ENCODE measurements at places on chromosomes 4 and X. TPM values are rescaled to one million over a fixed set of nuclear protein-coding genes. Genes with fewer than 3 reads are reported as not detected.
A peak's percentile ranks its signal among the peaks of the same experiment; 100 is the strongest.

DNA sequence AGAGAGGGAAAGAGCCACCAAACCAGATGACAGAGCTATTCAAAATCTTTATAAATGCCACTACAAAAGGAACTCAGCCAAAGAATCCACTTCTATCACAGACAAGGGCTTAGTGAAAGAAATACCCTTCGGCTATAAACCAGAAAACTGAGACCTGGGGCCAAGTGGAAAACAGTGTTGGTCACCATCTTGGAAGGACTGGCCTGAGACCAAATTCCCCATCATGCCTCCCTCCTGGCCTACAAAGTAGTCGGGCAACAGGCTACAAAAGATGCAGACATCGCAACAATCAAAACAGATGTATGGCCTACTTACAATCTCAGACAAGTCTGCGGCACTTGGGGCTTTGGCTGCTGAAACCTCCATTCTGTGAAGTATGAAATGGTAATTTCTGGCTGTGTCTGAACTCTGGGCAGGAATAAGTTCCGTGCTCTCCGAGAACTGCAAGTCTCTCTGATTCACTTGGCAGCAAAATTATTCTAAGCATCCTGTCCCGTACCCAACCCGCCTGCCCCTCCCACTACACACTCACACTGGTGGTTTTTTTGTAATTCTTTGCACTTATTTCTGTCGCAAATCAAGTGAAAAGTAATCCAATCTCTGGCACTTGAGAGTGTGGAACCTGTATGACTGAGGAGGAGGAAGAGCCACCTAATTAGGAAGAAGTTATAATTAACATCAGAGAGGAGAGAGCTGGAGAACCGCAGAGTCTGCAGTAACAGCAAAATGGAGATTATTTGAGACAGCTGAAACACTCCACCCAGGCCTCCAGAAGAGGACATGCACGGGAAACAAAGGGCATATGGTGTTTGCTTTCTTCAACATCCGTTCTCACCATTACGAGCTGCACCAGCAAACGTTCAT lies 87.8 kb downstream of the SH3KBP1 start:
- no peaks in the 10 kb centered on the region for H3K36me3 ChIP-seq
- H3K4me3 ChIP-seq: no peak overlapping the region
- peaks cover 4% of the 10 kb centered on the region for H3K27me3 ChIP-seq
- no peak for DNase-seq
- H3K27ac ChIP-seq: no peak overlapping the region
- H3K4me1 ChIP-seq: no peaks in the 10 kb centered on the region

DNA sequence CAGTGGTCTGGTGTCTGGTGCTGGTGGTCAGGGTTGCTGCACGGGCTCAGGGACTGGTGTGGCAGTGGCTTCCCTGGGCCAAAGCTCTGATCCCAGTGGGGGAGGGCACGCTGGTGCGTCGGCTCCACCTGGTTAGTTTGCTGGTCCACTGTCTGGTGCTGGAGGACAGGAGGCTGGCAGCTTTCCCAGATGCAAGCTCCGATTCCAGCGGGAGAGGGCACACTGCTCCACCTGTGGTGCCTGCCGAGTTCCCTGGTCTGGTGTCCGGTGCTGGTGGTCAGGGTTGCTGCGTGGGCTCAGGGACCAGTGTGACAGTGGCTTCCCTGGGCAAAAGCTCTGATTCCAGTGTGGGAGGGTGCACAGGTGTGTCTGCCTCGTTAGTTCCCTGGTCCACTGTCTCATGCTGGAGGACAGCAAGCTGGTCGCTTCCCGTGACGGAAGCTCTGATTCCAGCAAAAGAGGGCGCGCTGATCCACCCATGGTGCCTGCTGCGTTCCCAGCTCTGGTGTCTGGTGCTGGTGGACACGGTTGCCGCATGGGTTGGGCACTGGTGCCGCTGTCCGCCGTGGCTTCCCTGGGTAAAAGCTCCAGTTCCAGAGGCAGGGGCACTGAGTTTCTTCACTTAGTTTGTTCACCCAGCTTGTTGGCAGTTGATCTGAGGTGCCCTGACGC lies 5.8 kb downstream of the VMA21 start:
- no peak overlapping the region for H3K4me3 ChIP-seq
- DNase-seq: no peak
- H3K27ac ChIP-seq: no peak overlapping the region

GRCh38 chr4:180448306-180448705 lies 1794.9 kb upstream of the TENM3 start:
- no peaks in the 10 kb centered on the region for H3K27me3 ChIP-seq
- no peak overlapping the region for H3K27ac ChIP-seq
- H3K4me3 ChIP-seq: no peak overlapping the region
- no peak for DNase-seq

- H3K4me1 ChIP-seq: peaks cover 14% of the 10 kb centered on the region
- no peak overlapping the region for H3K4me3 ChIP-seq
- H3K27ac ChIP-seq: no peak overlapping the region
- no peaks in the 10 kb centered on the region for H3K36me3 ChIP-seq
- peak; percentile 50 for DNase-seq
These were observed 30.6 kb upstream of the NSUN7 start for GRCh38 chr4:40719008-40719623.

Gene TRIM60
- not detected for total RNA-seq

Gene PAGE1
- total RNA-seq: not detected

Gene PAGE3
- not detected for total RNA-seq

- H3K4me1 ChIP-seq: no peaks in the 10 kb centered on the region
- no peaks in the 10 kb centered on the region for H3K27me3 ChIP-seq
- H3K4me3 ChIP-seq: no peak overlapping the region
- H3K27ac ChIP-seq: no peak overlapping the region
- no peaks in the 10 kb centered on the region for H3K36me3 ChIP-seq
- DNase-seq: no peak
These were observed 12.5 kb downstream of the LDOC1 start for GRCh38 chrX:141164406-141164805.

Gene PLP1
- not detected for total RNA-seq

DNA sequence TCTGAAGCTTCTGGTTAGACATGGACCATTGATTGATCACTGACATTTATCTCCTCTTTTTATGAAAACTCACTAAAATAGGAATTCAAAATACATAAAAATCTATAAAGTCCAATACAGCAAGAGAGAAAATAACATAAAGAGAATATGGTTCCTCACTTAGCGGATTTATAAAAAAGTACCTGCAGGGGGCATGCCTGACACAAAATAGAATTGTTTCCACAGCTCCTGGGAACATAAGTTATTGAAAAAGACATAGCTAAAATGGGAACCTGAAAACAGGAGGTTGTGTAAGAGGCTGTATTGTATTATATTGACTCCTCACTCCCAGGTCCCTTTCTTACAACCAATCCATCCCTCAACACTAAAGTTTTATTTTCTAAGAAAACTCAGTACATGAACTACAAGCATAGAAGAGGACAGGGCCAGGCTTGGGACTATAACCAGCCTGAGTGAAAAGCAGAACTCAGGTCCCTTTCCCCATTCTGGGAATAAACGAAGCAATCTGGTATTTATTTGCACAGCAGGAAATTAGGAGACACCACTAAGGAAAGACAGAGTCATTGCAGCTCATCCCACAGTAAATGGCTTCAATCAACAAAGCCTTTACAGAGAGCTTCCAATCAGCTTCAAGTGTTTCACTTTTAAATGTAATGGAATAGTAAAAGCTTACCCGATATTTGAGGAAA lies 121.1 kb upstream of the NDST4 start:
- peak overlapping the region; percentile 41 for H3K27ac ChIP-seq
- no peaks in the 10 kb centered on the region for H3K27me3 ChIP-seq
- H3K36me3 ChIP-seq: no peaks in the 10 kb centered on the region
- H3K4me3 ChIP-seq: no peak overlapping the region
- peak; percentile 86 for DNase-seq

GRCh38 chrX:10755439-10756334 lies 135.3 kb upstream of the MID1 start:
- no peaks in the 10 kb centered on the region for H3K27me3 ChIP-seq
- no peaks in the 10 kb centered on the region for H3K4me1 ChIP-seq
- no peak overlapping the region for H3K4me3 ChIP-seq
- no peaks in the 10 kb centered on the region for H3K36me3 ChIP-seq
- peak; percentile 4 for DNase-seq
